Esophagus muscularis mucosa (tissue), 4 donors: ENCODE measurements at places on chromosomes 6 and 20. TPM values are rescaled to one million over a fixed set of nuclear protein-coding genes. Genes with fewer than 3 reads are reported as not detected.

DNA sequence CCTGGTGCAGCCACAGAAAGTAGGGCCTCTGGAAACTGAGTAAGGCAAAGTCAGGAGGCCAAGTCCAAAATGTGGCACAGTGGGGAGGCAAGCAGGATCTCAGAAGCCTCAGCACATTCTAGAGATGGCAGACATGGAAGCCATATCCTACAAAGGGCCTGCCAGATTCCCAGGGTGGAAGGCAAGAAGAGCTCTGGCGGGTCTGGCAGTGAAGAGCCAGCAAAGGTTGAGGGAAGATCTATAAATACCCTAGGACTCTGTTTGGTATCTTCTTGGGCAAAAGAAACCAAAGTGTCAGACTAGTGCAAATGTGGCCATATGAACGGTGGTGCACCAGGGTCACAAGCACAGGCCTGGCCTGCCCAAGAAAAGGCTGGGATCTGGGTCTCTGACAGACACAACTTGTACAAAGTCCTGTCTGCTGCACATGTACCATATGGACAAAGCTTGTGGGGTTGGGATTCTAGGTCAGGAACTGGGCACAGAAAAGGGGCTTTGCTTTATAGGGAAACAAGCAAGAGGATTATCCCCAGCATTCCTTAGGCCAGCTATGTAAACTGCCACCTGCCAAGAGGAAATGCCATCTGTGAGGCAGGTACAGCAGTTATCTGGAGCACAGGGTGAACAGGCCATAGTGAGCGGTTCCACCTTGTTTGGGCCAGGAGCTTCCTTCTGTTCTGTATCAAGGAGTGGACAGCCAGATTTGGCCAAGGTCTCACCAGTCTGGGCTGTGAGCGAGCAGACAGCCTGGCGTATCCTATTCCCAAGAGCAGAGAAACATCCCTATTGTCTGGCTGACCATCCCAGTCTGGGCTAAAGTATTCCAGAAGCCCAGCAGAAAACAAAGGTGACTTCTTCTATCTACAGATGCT lies 36.3 kb upstream of the SLC4A11 start:
- peaks cover 39% of the 10 kb centered on the region for H3K36me3 ChIP-seq
- H3K27ac ChIP-seq, result no peak overlapping the region
- no peak for DNase-seq
- no peaks in the 10 kb centered on the region for H3K27me3 ChIP-seq

- no peaks in the 10 kb centered on the region for H3K36me3 ChIP-seq
- DNase-seq, result no peak
- H3K4me3 ChIP-seq, result no peak overlapping the region
- H3K27me3 ChIP-seq, result no peaks in the 10 kb centered on the region
- H3K4me1 ChIP-seq, result no peaks in the 10 kb centered on the region
- no peak overlapping the region for H3K27ac ChIP-seq
Measured at GRCh38 chr6:159012201-159012600, 12.2 kb upstream of the RSPH3 start.

GRCh38 chr6:125377621-125378020 lies 75.9 kb upstream of the HDDC2 start:
- H3K27ac ChIP-seq, result no peak overlapping the region
- no peaks in the 10 kb centered on the region for H3K4me1 ChIP-seq
- DNase-seq, result no peak
- no peak overlapping the region for H3K4me3 ChIP-seq

- H3K27me3 ChIP-seq, result no peaks in the 10 kb centered on the region
- no peaks in the 10 kb centered on the region for H3K36me3 ChIP-seq
- H3K4me3 ChIP-seq, result no peak overlapping the region
- no peak overlapping the region for H3K27ac ChIP-seq
Measured at GRCh38 chr6:46248143-46248542, 77.4 kb upstream of the ENPP5 start.

- no peaks in the 10 kb centered on the region for H3K27me3 ChIP-seq
- H3K27ac ChIP-seq, result no peak overlapping the region
- H3K36me3 ChIP-seq, result no peaks in the 10 kb centered on the region
Measured at GRCh38 chr6:108739496-108740330, 108.5 kb upstream of the ARMC2 start.

GRCh38 chr6:139336488-139336887 lies 38.0 kb downstream of the CITED2 start:
- no peaks in the 10 kb centered on the region for H3K27me3 ChIP-seq
- H3K36me3 ChIP-seq, result no peaks in the 10 kb centered on the region
- no peak overlapping the region for H3K4me3 ChIP-seq
- no peak for DNase-seq

GRCh38 chr6:129860908-129861665 lies at the start of gene TMEM244:
TMEM244 (minus strand) TSS chr6:129861315; CDS start chr6:129861188, 127 bp downstream.
- H3K27ac ChIP-seq, result no peak within 1 kb of the TSS
- peak within 1 kb of the TSS; percentile 27 for H3K4me3 ChIP-seq
- no peak for DNase-seq
- no peaks in the 10 kb centered on the region for H3K27me3 ChIP-seq
- H3K36me3 ChIP-seq, result no peaks in the 10 kb centered on the region
- H3K4me1 ChIP-seq, result peaks cover 11% of the 10 kb centered on the region

DNA sequence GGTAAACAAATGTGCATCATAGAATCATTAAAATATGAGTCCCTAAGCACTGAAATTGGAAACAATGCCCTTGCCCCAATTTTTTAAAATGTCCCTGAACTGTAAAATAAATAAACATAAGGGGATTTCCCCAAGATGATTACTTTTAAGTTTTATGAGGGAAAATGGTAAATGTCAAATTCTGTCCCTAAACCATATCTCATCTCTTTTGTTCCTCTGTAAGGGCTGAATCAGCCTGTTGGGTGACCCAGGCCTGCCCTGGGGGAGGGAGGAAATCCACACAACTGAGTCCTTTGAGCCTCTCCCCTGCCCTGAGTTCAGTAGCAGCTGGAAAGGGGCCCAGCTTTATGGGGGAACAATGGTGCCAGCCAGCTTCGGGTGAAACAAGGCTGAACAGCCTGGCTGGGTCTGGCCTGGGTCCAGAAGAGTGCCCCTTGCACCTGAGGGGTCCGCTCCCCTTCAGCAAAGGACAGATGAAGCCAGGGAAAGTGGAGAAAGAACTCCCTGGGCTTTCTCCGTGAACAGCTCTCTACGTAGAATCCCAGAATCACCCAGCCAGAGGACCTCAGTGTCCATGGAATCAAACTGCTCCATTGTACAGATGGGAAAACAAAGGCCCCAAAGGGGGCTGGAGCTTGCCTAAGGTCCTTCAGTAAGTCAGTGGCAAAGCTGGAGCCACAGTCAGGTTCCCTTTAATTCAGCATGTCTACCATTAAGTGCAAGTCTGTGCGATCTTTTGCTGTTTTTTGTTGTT lies 28.2 kb upstream of the ITCH start:
- H3K4me3 ChIP-seq, result no peak overlapping the region
- DNase-seq, result no peak
- H3K4me1 ChIP-seq, result peaks cover 3% of the 10 kb centered on the region
- H3K27ac ChIP-seq, result no peak overlapping the region
- no peaks in the 10 kb centered on the region for H3K27me3 ChIP-seq
- no peaks in the 10 kb centered on the region for H3K36me3 ChIP-seq

- H3K4me1 ChIP-seq, result no peaks in the 10 kb centered on the region
- DNase-seq, result no peak
- H3K4me3 ChIP-seq, result no peak overlapping the region
- no peak overlapping the region for H3K27ac ChIP-seq
- H3K27me3 ChIP-seq, result no peaks in the 10 kb centered on the region
- H3K36me3 ChIP-seq, result no peaks in the 10 kb centered on the region
Measured at GRCh38 chr6:48919555-48919954, 543.5 kb downstream of the MMUT start.

GRCh38 chr6:159212525-159213280 lies 43.5 kb downstream of the FNDC1 start:
- no peak overlapping the region for H3K27ac ChIP-seq
- H3K4me3 ChIP-seq, result no peak overlapping the region
- H3K4me1 ChIP-seq, result no peaks in the 10 kb centered on the region
- no peaks in the 10 kb centered on the region for H3K36me3 ChIP-seq
- no peak for DNase-seq
- H3K27me3 ChIP-seq, result no peaks in the 10 kb centered on the region

DNA sequence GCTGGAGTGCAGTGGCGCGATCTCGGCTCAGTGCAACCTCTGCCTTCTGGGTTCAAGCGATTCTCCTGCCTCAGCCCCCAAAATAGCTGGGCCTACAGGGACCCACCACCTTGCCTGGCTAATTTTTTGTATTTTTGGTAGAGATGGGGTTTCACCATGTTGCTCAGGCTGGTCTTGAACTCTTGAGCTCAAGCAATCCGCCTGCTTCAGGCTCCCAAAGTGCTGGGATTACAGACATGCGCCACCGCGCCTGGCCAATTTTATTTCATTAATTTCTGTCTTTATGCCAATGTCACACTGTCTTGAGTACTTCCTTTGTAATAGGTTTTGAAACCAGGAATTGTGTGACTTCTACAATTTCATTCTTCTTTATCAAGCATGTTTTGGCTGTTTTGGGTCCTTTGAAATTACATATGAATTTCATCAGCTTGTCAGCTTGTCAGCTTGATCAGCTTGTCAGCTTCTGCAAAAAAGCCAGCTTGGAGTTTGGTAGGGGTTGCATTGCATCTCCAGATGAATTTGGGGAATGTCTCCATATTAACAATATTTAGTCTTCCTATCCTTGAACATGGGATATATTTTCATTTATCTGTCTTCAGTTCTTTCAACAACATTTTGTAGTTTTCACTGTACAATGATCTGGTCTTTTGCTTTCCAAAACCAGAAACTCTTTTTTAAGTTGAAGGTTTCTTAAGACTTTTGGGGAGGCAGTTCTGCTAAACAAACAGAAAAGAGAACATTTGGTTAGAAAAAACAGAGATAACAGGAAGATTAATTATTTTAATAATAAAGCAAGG lies 20.8 kb downstream of the ZFAND3 start:
- no peak for DNase-seq
- H3K27me3 ChIP-seq, result no peaks in the 10 kb centered on the region
- peaks cover 67% of the 10 kb centered on the region for H3K4me1 ChIP-seq
- no peak overlapping the region for H3K27ac ChIP-seq
- H3K36me3 ChIP-seq, result no peaks in the 10 kb centered on the region

DNA sequence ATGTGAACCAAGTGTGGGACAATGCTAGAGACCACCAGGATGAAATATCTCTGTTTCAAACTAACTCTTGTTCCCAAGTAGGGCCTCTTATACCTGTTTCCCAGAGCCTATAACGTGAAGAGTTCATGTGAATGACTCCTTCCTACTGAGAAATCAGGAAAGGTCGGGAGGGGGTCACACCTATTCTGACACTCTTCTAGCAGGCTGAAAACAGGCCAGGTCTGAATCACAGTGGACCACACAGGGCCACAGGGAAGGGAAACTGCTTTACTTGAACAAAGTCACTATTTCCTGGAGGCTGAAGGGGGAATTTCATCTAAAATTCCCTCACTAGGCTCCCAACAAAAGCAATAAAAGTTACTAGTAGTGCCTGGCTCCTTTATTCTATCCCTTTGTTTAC lies 88.4 kb upstream of the BMP2 start:
- H3K4me1 ChIP-seq, result no peaks in the 10 kb centered on the region
- no peak overlapping the region for H3K27ac ChIP-seq
- DNase-seq, result no peak
- H3K27me3 ChIP-seq, result no peaks in the 10 kb centered on the region
- H3K36me3 ChIP-seq, result no peaks in the 10 kb centered on the region
- H3K4me3 ChIP-seq, result no peak overlapping the region

- no peaks in the 10 kb centered on the region for H3K4me1 ChIP-seq
- H3K4me3 ChIP-seq, result no peak overlapping the region
Measured at GRCh38 chr6:85797993-85798392, 155.3 kb upstream of the SYNCRIP start.

DNA sequence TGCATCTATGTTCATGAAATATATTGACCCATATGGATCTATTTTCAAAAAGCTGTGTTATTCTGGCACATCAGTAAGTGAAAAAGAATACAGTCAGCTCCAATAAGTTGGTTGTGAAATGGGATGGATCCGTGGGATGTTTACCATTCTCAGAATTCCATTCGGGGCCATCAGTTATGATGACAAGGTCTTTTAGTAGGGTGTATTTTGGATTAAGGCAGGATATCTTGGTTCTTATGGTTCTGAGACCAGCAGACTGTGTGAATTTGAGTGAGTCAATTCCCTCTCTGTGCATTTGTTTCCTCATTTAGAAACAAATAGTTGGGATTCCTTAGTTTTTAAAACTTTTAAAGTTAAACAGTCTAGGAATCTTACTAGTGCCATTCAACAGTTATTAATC lies 287.4 kb downstream of the CD109 start:
- H3K4me3 ChIP-seq, result no peak overlapping the region
- no peak for DNase-seq
- H3K36me3 ChIP-seq, result no peaks in the 10 kb centered on the region
- no peaks in the 10 kb centered on the region for H3K27me3 ChIP-seq
- H3K4me1 ChIP-seq, result no peaks in the 10 kb centered on the region

DNA sequence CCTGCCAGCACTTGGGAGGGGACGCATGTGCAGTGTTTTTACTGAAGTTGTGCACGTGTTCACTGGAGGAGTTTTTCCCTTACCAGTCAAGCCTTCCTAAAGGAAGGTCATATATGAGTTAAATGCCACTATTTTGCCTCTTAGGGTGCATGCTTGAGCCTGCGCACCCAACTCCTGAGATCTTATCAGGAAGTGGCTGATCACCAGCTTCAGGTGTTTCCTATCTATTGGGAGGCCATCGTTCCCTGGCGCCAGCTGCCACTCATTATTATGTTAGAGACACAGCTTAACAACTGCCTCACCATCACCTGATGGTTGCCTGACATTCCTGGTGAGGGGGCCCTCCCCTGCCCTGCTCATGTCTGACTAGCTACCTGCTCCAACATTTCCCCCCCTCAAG lies 8.5 kb downstream of the ERVFRD-1 start:
- no peaks in the 10 kb centered on the region for H3K36me3 ChIP-seq
- H3K4me1 ChIP-seq, result no peaks in the 10 kb centered on the region
- H3K27me3 ChIP-seq, result no peaks in the 10 kb centered on the region
- H3K4me3 ChIP-seq, result no peak overlapping the region

GRCh38 chr20:50999355-50999754 lies 23.6 kb downstream of the KCNG1 start:
- H3K27me3 ChIP-seq, result peaks cover 48% of the 10 kb centered on the region
- H3K4me3 ChIP-seq, result no peak overlapping the region
- DNase-seq, result no peak
- no peaks in the 10 kb centered on the region for H3K4me1 ChIP-seq

DNA sequence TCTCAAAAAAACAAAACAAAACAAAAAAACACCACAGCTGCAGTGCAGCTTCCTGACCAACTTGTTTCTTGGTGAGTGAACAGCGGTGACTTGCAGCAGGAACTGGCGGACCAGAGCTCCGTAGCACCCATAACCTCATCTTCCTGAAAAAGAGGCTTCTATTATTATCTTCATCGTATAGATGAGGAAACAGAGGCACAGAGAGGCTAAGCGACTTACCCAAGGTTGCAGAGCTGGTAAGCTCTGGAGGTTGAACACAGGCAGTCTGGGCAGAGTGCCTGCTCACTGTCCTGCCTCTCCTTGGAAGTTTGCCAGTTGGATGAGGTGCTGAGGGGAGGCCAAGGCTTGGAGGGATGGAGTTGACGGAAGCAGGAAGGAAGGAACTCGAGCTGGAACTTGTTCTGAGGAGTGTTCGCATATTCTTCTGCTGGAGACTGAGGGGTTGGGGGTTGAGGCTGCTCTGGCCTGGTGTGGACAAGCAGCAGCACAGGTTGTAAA lies 47.9 kb upstream of the CCDC167 start:
- no peaks in the 10 kb centered on the region for H3K36me3 ChIP-seq
- H3K27me3 ChIP-seq, result no peaks in the 10 kb centered on the region
- H3K27ac ChIP-seq, result no peak overlapping the region
- H3K4me1 ChIP-seq, result peaks cover 8% of the 10 kb centered on the region
- DNase-seq, result no peak

Gene TRIM40
- not detected for total RNA-seq

Gene TGM3
- not detected for total RNA-seq

Gene TRIM31
- not detected for total RNA-seq

Gene PPP1R14C
- total RNA-seq, result 0.26 TPM

Gene DNAAF9
- total RNA-seq, result 37.8 TPM

Gene SLC26A8
- under 0.01 TPM for total RNA-seq

Gene GRIK2
- 1.7 TPM for total RNA-seq

Gene GJA10
- not detected for total RNA-seq

Gene DNMT3B
- 0.83 TPM for total RNA-seq

Gene HLA-DQB2
- 1.7 TPM for total RNA-seq
